ENCODE measurements at places on chromosomes 1 and 21. TPM values are rescaled to one million over a fixed set of nuclear protein-coding genes. Genes with fewer than 3 reads are reported as not detected.

ITLN2 gene
- not detected for total RNA-seq

CD1D gene
- total RNA-seq: not detected

KCND3 gene
- total RNA-seq: not detected

INSRR gene
- not detected for total RNA-seq

KRTAP20-4 gene
- total RNA-seq: not detected

NUAK2 gene
- total RNA-seq: 31.2 TPM

ZNF695 gene
- total RNA-seq: 1.2 TPM

TNFRSF1B gene
- total RNA-seq: 0.45 TPM

IFFO2 gene
- 15.8 TPM for total RNA-seq

FBXO28 gene
- 26.5 TPM for total RNA-seq

RALGPS2 gene
- total RNA-seq: 23.1 TPM

All from A549 treated with RU486 at 1 μM for 4 hours (cell line).